ENCODE measurements at places on chromosomes 3 and 15.

GRCh38 chr3:182786564-182787196, 6.6 kb upstream of the ATP11B start:
- no peak for DNase-seq

DNA sequence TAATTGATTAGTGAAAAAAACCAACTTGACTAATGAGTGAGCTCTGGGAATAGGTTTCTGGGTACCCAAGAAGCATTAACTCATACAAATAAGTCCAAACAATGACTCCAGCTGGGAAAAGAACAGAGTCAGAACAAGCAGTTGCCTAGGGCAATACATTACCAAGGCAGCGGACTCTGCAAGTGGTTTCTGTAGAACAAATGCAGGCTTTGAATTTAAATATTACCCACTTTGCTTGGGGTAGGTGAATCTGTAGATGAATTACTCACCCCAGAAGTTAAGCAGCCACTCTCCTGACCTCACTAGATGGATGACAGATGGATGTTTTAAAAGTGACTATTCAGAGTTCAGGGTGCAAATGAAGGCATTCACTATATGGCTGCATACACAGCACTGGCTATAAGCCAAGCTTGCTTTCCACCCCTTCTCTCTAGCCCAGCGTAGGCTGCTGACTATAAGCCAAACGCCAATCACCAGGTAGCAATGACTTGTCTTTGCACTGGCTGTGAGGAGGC, 73.1 kb upstream of the BHLHE40 start:
- no peak for DNase-seq

DNA sequence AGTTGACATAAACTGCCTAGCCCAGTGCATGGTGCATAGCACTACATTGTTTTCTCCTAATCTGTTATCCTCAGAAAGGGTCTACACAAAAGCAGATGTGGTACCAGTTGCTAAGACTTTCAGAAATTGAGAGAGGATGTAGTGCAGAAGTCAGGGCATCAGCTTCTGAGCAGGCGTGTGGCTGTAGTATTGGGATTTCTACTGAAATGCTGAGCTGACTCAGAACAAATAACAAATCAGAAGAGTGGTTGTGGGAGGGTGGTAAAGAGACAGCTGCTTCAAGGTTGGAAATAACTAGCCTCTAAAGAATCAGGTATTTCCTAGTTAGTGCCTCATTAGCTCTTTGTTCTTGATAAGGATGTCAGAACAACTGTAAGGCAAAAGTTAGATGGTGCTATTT, 161.3 kb downstream of the AKAP13 start:
- DNase-seq = no peak

GRCh38 chr3:98457543-98457942, 5.5 kb upstream of the OR5K1 start:
- no peak for DNase-seq

GRCh38 chr3:71723452-71724170, 1.6 kb downstream of the EIF4E3 start:
- DNase-seq = no peak

- no peak for DNase-seq
Measured at GRCh38 chr3:181230258-181230657, 240.7 kb upstream of the DNAJC19 start.

DNA sequence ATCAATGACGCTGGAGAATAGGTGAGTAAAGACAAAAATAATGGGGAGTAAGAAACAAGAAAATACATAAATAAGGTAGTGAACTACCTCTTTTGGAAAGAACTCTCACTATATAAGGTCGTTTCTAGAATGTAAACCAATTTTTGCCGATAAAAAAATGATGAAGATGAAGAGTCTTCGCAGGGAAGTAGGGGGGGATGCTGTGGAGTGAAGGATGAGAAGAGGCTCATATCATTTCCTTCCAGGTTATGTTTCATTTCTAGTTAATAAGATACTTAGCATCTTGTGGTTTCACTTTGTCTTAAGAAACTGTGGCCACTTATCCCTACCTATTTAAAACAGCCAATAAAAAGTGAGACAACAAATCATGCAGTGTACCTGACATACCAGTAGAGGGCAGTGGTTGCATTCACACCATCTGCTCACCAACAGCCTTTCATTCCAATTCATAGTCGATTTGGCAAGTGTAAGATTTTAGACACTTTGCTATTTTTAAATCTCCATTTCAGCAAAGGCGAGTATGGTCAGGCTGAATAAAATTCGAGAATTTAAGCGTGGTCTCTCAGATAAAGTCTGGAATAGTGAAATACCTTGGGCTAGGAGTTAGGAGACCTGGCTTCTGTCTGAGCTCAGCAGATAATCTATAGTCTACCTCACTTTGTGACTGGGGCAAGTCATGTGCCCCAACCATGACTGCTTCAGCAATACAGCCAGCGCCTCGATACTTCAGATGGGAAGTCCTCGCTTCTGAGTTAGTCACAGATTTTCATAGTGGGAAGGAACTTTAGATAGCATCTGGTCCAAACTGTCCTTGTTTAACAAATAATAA, 28.9 kb upstream of the ICE2 start:
- no peak for DNase-seq

GRCh38 chr3:130627882-130628281, 110.9 kb downstream of the COL6A6 start:
- no peak for DNase-seq

- no peak for DNase-seq
Measured at GRCh38 chr3:183917776-183918175, 33.1 kb upstream of the PARL start.

GRCh38 chr3:102480139-102480538, 45.3 kb downstream of the ZPLD1 start:
- DNase-seq = no peak

- DNase-seq = no peak
Measured at GRCh38 chr3:151733613-151734012, at the start of gene AADACL2. Gene AADACL2, plus strand, starts transcription at chr3:151733927. Its CDS starts 109 bp downstream, at chr3:151734036.

- no peak for DNase-seq
Measured at GRCh38 chr3:155948476-155948875, 78.0 kb downstream of the GMPS start.

DNA sequence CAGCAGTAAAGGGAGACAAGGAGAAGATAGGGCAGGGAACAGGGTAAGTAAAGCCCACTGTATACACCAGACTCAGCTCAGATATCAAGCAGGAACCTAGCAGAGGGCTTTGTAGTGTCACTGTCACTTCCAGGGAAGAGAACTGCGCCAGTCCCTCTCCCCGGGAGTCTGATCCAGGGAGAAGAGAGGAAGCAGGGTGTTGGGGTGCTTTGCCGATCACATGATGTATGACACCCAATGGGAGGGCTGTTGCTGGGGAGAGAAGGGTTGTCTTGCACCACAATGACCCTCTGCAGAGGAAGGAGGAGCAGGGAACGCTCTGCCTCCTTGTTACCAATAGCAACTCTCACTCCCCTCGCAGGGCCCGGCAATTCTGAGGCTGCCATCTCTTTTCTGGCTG, 147.2 kb upstream of the SLC2A2 start:
- no peak for DNase-seq

GRCh38 chr3:69658514-69659140, 80.6 kb upstream of the MITF start:
- no peak for DNase-seq

- DNase-seq = no peak
Measured at GRCh38 chr3:1798711-1799405, 299.8 kb upstream of the CNTN4 start.

DNA sequence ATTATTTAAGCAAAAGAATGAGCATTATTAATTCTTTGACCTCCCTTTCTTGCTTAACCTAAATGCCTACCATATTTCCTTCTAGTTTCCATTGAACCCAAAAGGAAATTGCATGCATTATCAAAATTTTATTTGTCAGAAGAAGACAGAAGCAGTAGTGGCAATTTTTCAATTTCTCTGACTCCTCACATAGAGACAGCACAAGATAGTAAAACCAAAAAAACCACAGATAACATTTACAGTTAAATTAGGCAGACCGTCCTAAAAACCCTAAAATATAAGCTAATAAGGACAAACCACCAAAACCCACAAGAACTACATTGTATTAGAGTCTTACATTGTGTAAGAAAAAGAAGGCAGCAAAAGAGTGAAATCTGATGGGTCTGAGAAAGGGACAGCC, 27.1 kb downstream of the GOLGB1 start:
- no peak for DNase-seq

- DNase-seq = no peak
Measured at GRCh38 chr3:126083138-126083445, 832 bp downstream of the SLC41A3 start.

DNA sequence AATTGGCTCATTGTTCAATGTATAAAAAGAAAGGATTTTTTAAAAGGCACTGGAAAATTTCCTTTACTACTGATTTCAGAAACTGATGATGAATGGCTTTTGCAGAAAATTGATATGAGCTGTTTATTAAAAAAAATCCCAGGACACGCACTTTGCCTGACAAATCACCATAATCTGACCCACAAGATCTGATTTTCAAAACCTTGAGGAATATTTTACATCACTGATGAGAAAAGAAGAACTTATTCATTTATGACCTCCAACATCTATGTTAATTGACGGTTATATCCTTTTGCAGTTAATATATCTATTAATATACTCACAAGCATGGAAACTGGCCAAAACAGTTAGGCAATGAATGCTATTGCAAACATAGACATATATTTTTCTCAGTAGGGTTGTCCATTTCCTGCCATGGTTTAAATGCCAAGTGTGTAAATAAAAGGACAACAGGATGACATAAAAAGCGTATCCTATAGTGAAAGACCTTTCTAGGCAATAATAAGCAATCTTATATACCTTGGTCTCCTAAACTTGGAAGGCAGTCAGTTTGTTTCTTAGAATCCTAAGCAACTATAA, 109.7 kb upstream of the SLC7A14 start:
- DNase-seq = no peak

GRCh38 chr15:71391421-71392088, 276.3 kb downstream of the THSD4 start:
- no peak for DNase-seq

DNA sequence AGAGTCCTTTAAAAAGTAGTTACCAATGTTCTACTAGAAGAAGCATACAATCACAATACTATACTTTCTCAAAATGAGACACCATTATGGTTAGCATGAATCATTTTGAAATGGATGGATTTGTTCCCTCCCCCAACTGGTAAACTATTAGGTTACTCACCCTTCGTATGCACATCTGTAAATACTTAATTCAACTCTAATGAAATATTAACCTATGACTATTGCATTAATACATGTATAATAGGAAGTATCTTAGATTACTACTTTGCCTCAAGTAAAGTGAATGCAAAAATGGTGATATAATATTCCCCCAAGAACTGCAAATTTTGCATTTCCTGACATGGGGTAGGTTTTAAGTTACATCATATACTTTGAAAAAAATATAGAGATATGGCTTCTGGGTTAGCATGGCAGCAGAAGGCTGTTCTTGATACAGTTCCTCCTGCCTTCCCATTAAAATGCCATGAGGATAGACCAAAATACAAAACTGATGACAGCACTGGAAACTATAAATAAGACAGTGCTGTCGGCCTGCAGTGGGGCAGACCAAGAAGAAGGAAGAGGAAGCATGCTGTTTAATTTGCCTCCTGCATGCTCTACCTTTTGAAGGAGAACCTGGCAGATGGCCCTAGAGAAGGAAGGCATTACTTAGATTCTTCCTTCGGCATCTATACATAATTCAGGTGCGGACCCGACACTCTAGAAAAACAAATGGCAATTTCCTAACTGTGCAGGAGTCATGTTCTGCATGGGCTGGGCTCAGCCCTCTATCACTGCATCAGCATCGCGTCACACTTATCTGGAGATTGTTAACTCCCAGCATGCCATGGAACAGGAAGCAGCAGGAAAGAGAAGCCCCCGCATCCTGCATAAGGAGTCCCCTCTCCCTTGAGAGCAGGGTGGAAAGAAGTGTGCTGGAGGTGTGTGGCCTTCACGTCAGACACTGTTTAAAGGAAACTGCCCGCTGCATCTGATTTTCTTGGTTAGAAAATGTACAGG, 41.8 kb upstream of the NEO1 start:
- no peak for DNase-seq

DNA sequence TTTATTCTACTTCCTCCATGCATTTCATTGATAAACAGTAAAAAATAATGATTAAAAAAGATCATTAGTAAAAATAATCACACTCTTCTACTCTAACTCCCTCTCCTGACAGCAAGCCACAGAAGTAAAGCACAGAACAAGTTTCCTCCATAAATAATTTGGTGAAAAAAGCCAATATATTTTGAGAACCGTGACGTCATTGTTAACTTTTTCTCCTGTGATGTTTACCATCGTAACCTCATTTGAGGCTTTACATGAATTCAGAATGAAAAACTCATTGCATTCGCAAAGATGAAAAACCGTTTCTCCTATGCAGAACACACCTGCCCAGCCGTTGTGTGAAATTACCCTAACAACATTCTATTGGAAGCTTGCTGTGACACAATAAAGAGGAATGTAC, 120.7 kb downstream of the NSUN3 start:
- DNase-seq = no peak

- DNase-seq = no peak
Measured at GRCh38 chr3:62068337-62068736, 305.0 kb downstream of the FEZF2 start.

GRCh38 chr15:45586125-45586524, 1.1 kb upstream of the BLOC1S6 start:
- DNase-seq = no peak

DNA sequence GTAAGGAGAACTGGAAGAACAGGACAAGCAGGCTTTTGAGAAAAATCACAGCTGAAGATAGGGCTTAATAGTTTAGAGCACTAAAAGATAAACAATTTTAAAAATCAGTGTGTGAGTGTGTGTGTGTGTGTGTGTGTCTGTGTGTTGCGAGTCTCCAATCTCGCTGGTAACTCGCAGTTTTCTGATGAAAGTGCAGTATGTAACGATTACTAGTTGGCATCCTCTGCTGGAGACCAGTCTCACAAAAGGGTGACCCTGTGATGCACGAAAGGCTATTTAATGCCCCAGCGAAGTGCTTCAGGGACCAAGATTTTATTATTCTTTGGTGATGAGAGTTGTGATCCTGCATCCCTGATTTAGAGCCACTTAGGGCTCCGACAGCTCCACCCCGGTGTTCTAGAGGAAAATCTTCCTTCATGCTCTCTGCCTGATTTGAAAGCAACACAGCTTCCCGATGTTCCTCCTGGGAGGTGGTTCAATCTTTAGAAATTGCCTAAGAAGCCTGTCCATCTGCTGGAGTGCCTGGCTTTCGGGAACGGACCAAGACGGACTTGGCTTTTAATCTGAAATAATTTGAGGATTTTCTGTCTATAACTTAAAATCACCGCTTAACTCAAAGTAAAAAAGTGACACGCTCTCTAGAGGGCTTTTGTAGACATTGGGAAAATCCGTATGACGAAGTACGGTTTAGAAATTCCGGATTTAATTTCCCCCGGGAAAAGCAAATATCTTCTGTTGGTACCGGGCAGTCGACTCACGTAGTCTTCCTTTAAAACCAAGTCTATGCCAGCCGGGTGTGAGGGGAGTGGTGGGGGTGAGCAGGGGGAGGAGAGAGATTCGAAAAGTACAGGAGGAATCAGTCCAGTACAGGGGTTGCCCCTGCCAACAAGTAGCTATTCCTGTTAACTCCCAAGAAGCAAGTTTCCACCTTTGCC, 1.1 kb upstream of the ALCAM start:
- DNase-seq = no peak
